ENCODE measurements at places on chromosomes 6 and 20. TPM values are rescaled to one million over a fixed set of nuclear protein-coding genes. Genes with fewer than 3 reads are reported as not detected.

The HLA-DOA gene
- 1.8 TPM for polyA plus RNA-seq

The ZC3H12D gene
- polyA plus RNA-seq = 0.99 TPM

DNA sequence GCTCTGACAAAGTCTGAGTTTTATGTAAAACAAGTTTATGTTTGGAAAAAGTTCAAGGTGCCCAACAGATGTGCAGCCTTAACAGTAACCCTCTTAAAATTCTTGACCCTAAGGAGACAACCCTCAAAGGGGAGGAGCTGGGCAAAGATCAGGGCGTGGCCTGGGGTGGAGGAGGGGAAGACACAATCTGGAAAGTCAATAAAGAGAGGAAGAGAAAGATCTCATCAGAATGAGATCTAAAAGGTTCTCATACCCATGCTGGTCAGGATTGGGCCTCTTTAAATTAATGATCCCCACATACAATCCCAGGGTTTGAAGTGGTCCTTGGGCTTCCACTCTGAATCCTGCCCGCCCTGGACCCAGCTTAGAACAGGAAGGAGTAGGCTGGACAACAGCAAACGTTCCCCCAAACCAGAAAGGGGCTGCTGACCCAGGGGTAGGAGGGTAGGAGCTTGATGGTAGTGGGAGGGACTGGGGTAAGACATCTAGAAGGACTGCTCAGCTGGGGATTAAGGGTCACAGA lies 33.0 kb downstream of the FOXP4 start:
- peaks cover 10% of the 10 kb centered on the region for H3K27me3 ChIP-seq
- H3K36me3 ChIP-seq = peaks cover 15% of the 10 kb centered on the region
- no peak for DNase-seq

DNA sequence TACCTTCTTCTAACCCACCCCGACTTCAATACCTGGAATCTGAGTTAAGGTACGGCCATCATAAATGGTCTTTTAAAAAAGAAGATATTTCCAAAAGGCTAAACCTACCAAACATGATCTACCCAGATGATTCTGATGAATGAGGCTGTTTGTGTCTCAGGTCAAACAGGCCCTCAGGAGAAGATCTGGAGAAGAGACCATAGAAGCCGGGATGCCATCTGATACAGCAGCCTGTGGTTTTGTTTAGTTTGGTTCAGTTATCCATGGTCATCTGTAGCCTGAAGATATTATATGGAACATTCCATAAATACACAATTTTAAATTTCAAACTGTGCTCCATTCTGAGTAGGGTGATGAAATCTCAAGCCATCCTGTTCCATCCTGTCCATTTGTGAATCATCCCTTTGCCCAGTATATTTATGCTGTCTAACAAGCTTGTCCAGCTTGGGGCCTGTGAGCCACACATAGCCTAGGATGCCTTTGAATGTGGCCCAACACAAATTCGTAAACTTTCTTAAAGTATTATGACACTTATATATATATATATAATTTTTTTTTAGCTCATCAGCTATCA lies 4.0 kb upstream of the CAP2 start:
- H3K27me3 ChIP-seq = no peaks in the 10 kb centered on the region
- no peak overlapping the region for H3K4me3 ChIP-seq
- H3K36me3 ChIP-seq = no peaks in the 10 kb centered on the region

DNA sequence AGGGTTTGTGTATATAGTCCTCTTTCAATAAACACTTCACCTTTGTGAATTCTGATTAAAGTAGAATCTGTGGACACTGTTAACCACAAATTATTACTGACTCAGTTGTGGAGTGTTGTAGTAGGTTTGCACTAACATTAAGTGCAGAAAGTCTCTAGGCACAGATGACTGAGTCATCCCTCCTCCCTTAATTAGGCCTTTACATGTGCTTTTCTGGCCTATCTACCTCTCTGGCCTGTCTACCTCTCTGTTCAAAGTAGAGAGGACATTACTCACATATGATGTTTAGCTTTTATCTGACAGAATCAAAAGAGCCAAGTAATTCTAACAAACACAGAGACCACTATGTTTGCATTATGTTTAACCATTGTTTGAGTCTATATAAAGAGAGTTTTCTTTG lies 783.0 kb downstream of the TENT5A start:
- no peaks in the 10 kb centered on the region for H3K27me3 ChIP-seq
- no peaks in the 10 kb centered on the region for H3K4me1 ChIP-seq
- H3K27ac ChIP-seq = no peak overlapping the region
- DNase-seq = no peak
- H3K4me3 ChIP-seq = no peak overlapping the region
- no peaks in the 10 kb centered on the region for H3K36me3 ChIP-seq

DNA sequence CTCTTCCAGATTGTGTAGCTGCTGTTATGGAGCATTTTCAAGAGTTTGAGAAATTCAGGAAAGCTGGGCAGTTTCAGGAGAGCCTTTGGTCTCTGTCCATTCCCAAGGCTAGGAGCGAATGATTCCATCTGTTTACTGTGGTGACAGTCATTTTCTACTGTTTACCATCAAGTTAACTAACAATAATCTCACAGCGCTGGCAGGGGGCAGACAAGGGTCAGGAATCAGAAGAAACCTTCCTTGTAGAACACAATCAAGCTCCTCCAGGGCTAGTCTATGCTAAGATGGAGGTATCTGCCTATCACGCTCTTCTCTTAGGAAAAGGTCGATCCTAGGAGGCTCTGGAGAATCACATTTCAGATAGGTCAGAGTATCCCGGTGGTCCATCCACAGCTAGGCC lies 293.9 kb downstream of the KIF16B start:
- no peak overlapping the region for H3K27ac ChIP-seq
- no peaks in the 10 kb centered on the region for H3K36me3 ChIP-seq
- H3K4me3 ChIP-seq = no peak overlapping the region
- H3K4me1 ChIP-seq = no peaks in the 10 kb centered on the region
- DNase-seq = no peak

Data from spinal cord (tissue), 10 donors.